ENCODE measurements at places on chromosomes 7 and 10. TPM values are rescaled to one million over a fixed set of nuclear protein-coding genes. Genes with fewer than 3 reads are reported as not detected.

DNA sequence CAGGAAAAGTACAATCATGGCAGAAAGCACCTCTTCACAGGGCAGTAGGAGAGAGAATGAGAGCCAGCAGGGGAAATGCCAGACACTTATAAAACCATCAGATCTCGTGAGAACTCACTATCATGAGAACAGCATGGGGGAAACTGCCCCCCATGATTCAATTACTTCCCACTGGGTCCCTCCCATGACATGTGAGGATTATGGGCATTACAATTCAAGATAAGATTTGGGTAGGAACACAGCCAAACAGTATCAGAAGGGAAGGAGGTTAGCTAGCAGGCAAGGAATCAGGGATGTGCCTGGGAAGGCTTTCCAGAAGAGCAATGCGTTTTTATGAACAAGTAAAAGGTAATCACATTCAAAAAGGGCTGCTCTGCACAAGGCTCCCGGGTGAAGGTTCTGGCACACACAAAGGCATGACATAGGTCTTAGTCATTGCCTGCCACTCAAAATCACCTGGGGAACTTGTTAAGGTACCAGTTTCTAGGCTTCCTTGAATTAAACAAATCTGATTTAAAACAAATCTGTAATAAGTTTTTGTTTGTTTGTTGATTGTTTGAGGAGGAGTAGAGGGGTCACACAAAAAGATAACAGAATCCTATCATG is 40.9 kb downstream of the BMPER start:
- DNase-seq: no peak

GRCh38 chr10:92801978-92802872 is 46.1 kb upstream of the EXOC6 start:
- no peak for DNase-seq

GRCh38 chr10:66586073-66586472 is 339.8 kb upstream of the LRRTM3 start:
- DNase-seq: no peak

The TBXAS1 gene
- 3.1 TPM for total RNA-seq

The LRRN3 gene
- 57.3 TPM for total RNA-seq

DNA sequence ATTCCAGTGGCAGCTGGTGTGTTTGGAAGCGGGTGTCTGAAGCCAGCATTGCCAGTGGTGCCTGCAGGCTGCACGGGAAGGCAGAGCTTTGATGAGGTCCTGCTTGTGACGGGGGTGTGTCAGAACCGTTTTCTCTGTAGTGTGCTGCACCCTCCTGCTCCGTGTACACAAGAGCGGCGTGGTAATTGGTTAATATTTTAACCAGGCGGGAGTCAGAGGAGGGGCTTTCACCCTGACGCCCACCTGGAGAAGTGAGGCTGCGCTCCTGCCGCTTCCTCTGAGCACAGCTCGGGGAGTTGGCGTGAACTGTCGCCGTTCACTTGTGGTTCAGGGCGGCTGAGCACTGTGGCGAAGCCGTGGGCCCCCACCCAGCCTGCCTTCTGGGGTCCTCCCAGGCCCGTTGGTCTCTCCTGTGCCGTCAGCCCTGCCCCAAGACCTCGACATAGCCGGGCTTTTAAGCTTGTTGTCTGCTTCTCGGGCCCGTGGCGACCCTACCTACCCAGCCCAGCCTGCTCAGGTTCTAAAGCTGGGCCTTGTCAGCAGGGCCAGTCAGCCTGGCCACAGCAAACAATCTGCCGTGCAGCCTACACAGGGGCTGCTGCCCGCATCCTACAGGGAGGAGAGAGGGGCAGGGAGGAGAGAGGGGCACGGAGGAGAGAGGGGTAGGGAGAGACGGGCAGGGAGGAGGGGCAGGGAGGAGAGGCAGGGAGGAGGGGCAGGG is 11.6 kb downstream of the NKX6-2 start:
- DNase-seq: no peak

Data from activated T-helper 1 cell treated with anti-CD3 and anti-CD28 coated beads, Interleukin-12 subunit alpha, Interleukin-12 subunit beta, Interleukin-2, Interleukin-4 antibody, amounts not matched to agents 30 ng/mL and 10 ng/mL and 1 ng/mL, durations not matched to agents 14 hours and 24 hours and 36 hours (primary cell).